IPS-NIHi11 (cell line): ENCODE measurements at places on chromosomes 2 and 18.

GRCh38 chr2:103249462-103249861 is 487.6 kb downstream of the TMEM182 start:
- DNase-seq: no peak

GRCh38 chr2:159045545-159046454 is 77.4 kb downstream of the TANC1 start:
- DNase-seq: no peak

DNA sequence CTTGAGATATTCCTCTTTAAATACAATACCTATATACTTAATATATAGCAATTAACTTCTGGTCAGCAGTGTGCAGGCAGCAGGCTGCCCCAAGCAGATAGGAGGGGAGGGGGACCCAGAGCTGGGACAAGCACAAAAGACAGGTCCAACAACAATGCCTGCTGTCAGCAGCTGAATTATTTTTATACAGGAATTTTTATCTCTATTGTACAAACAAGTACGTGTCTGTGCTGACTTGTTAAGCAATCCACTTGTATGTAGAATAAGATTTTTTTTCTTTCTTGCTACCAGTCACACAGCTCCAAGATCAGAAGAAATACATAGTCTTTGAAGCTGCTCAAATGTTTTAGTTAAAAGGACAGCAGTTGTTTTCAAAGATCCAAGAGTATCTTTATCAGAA is 16.7 kb downstream of the BCL11A start:
- no peak for DNase-seq

GRCh38 chr2:230348787-230349186 is 21.8 kb downstream of the SP140L start:
- DNase-seq: no peak

GRCh38 chr2:46275995-46276394 is 21.2 kb upstream of the EPAS1 start:
- DNase-seq: peak; percentile 78

DNA sequence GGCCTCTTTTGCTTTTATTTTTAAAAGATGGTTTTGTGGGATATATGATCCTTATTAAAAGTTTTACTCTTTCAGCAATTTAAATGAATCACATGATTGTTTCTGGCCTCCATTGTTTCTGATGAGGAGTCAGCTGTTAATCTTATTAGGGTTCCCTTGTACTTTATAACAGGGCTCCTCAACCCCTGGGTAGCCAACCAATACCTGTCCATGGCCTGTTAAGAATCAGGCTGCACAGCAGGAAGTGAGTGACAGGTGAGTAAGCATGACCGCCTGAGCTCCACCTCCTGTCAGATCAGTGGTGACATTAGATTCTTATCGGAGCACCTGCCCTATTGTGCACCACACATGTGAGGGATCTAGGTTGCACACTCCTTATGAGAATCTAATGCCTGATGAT is 45.1 kb upstream of the FAM98A start:
- DNase-seq: no peak

GRCh38 chr2:3204031-3204821 is 173.4 kb downstream of the EIPR1 start:
- DNase-seq: no peak

- no peak for DNase-seq
Measured at GRCh38 chr2:228699400-228699799, 517.9 kb upstream of the SPHKAP start.

- no peak for DNase-seq
Measured at GRCh38 chr18:6959110-6959509, 158.5 kb downstream of the LAMA1 start.

DNA sequence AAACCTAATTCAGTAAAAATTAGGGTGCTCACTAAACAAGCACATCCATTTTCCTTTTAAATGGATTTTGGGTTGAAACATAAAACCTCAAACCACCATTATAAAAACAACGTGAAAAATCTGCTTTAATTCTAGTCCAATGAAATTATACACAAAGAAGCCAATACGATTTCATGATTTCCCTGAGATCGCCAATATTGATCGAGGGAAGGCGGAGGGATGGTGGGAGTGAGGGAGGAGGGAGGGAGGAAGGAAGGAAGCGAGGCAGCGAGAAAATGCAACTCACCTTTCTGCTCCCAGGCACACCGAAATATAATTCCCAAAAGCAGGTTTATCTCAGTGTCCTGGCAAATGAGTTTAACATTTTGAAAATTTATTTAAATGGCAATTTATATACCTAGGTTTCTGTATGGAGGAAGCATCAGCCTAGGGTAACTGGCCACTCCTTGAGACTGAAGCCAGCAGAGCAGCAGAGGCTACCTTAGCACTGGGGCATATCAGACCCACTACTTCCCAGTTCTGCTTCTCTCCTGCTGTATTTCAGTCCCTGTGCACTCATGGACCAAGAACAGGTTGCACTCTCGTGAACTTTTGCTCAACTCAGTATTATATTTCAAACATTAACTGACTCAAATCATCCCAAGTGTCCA is 2.3 kb upstream of the ONECUT2 start:
- DNase-seq: no peak

GRCh38 chr2:39942950-39943349 is 163.9 kb upstream of the THUMPD2 start:
- DNase-seq: no peak
